ENCODE measurements at places on chromosomes 11 and 22.

GRCh38 chr11:105135883-105136282 lies 3.7 kb downstream of the CARD18 start:
- no peak for DNase-seq

GRCh38 chr11:62133328-62134065 lies 9.7 kb downstream of the INCENP start:
- DNase-seq, result no peak

GRCh38 chr22:31340765-31341247 lies 5.3 kb downstream of the PATZ1 start:
- DNase-seq, result no peak

DNA sequence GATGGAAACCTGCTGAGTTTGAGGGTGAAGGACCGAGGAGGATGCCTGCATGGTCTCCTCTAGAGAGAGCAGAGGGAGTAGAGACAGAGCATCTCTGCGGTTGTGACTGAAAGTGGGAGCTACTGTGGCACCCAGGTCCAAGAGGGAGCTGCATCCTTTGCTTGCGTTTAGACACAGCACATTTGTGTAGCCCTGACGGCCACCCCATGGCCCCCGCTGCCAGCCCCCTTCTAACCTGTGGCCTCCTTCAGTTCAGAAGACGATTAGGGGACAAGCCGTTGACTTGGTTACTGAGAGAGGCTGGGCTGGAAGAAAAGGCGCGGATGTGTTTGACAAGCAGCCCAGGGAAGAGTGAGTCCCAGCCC lies 690.9 kb downstream of the BRD1 start:
- no peak for DNase-seq

DNA sequence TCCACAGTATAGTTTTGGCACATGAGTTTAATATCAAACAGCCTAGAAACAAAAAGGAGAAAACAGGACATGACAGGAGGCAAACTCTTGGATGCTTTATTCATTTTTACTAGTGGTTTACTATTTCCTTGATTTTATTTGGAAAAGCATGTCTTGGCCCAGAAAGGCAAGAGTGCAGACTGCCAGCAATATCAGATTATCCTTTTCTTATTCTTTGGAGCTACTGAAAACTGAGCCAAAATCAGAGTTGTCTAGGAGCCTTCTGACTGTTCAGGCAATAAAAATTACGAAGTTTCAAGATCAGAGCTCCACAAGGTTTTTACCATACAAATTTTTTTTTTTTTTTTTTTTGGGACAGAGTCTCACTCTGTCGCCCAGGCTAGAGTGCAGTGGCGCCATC lies 16.0 kb downstream of the CELF1 start:
- no peak for DNase-seq

- no peak for DNase-seq
Measured at GRCh38 chr11:112983887-112984286, 22.7 kb downstream of the NCAM1 start.

- peak; percentile 74 for DNase-seq
Measured at GRCh38 chr11:86214710-86215109, 29.8 kb upstream of the EED start.

GRCh38 chr11:35725885-35726284 lies 63.3 kb downstream of the TRIM44 start:
- no peak for DNase-seq

DNA sequence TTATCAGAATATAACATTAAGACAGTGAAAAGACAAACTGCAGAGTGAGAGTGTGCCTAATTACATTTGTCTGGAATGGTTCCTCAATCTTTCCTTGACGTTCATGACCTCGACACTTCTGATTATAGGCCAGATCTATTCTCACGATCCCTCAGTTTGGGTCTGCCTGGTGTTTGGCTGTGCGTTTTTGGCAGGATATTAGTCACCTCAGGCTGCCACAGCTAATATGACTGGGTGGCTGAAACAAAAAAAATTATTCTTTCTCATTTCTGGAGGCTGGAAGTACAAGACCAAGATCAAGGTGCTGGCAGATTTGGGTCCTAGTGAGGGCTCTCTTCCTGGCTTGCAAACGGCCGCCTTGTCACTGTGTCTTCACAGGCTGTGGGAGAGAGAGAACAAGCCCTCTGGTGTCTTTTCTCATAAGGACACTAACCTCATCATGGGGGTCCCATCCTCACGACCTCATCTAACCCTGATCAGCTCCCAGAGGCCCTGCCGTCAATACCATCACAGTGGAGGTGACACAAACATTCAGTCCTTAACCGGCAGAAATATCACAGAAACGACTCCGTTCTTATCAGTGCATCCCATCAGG lies 23.2 kb downstream of the IFITM10 start:
- DNase-seq, result no peak

GRCh38 chr22:26215736-26216135 lies 46.5 kb downstream of the SEZ6L start:
- no peak for DNase-seq

DNA sequence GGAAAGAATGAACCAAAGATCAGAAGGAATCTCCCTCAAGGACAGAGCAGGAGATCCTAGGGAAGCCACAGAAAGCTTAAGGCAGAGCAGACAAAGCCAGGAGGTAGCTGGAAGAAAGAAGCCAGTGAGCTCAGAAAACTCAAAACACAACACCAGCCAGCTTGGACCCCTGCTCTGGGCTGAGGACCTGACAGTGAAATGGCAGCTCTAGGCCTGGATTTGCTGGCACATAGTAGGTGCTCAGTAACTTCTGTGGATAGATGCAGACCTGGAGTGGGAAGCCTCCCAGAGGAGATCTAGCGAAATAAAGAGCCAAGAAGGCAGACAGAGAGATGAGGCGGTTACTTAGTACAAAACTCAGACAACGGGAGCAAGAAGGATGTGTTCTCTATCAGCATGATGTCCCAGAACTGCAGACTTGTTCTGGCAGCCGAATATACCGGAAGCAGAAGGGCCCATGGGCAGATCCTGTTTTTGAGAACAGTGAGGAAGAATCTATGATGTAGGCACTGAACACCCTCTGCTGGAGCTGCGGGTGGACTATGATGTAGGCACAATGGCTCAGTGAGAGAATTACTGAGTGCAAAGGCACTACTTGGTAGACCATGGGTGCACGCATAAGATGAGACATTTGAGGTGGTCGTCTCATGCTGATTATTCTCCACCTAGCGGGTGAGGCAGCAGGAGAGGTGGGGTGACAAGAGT lies 4.8 kb downstream of the ROBO4 start:
- no peak for DNase-seq

DNA sequence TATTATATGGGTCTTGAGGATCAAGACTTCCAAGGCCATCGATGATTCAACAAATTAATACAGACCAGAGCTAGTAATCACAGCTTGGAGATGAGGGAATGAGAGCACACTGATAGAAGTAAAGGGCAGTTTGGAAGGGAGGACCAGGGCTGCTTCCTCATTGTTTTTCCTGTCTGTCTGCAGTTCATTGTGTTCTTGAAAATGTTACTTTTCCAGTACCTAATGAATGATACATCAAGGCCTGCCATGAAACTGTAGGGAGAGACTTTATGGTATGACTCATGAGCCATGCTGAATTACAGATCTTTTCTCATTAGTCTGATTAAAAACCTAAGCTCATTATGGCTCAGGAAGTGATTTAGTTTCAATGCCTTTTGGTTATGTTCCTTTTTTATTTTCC lies 855.6 kb downstream of the KCNA4 start:
- DNase-seq, result no peak

DNA sequence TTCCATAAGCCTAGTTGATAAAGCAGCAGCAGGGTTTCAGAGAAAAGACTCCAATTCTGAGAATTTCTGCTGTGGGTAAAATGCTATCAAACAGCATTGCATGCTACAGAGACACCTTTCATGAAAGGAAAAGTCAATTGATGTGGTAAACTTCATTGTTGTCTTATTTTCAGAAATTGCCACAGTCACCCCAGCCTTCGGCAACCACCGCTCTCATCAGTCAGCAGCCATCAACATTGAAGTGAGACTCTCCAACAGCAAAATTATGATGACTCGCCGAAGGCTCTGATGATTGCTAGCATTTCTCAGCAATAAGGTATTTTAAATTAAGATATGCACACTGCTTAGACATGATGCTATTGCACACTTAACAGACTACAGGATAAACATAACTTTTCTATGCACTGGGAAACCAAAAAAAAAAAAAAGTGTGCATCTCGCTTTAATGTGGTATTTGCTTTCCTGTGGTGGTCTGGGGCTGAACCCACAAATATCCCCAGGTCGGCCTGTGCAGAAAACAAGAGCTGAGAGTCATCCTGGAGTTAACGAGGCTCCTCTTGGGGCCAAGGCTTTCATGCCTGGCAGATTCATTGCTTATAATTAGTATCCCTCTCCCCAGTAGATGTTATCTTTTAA lies 192.1 kb downstream of the CTTN start:
- no peak for DNase-seq

DNA sequence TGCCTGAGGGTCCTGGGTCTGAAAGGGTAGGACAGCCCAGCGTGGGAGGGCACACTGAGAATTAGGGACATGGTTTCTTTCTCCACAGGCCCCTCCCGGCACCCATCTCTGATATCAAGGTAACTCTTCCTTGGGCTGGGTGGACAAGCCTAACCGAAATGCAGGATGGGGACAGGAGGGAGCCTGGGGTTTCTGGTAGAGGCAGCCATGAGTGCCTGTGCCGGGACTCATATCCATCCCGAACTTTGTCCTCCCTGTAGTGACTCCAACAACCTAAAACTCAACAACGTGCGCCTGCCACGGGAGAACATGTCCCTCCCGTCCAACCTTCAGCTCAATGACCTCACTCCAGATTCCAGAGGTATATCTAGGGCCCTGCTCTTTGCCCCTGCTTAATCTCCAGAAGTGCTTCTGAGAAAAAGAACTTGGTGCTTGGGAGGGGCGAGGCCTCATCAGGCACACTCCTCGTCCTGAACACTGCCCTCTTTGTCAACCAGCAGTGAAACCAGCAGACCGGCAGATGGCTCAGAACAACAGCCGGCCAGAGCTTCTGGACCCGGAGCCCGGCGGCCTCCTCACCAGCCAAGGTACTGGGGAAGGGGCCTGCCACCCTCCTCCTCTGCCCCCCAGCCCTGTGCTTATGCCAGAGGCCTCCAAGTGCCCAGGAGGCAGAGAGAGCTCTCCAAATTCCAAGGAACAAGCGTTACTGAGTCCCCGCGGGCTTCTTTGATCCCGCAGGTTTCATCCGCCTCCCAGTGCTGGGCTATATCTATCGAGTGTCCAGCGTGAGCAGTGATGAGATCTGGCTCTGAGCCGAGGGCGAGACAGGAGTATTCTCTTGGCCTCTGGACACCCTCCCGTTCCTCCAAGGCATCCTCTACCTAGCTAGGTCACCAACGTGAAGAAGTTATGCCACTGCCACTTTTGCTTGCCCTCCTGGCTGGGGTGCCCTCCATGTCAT lies 3.1 kb downstream of the TMEM25 start:
- no peak for DNase-seq
